NCI-H524 treated with DMSO at 0.1 percent for 48 hours (cell line): ENCODE measurements at places on chromosomes 11 and 22.

- no peak for DNase-seq
Observed at GRCh38 chr11:101497291-101497690, 86.5 kb downstream of the TRPC6 start.

DNA sequence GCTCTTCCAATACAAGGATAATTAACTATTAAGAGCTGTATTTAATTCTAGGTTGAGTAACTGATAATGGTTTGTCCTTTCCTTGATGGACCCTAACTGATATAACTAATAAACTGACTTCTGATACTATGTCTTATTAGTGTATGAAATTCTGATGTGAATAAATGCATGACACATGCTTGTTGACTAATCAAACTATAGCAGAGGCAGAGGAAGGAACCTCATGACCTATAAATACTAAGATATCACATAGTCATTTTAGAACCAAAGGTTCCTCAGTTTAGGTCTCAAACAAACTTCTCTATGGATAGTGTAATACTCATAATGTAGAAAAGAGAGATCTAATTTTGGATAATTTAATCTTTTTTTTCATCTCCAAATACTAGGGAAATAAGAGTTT, 4.8 kb upstream of the HBD start:
- no peak for DNase-seq

- DNase-seq = no peak
Observed at GRCh38 chr22:24265734-24266133, 4.9 kb upstream of the SPECC1L start.

GRCh38 chr11:68686486-68686885, 2.1 kb downstream of the GAL start:
- DNase-seq = no peak

GRCh38 chr11:123187665-123188507, 7.2 kb downstream of the CLMP start:
- no peak for DNase-seq

DNA sequence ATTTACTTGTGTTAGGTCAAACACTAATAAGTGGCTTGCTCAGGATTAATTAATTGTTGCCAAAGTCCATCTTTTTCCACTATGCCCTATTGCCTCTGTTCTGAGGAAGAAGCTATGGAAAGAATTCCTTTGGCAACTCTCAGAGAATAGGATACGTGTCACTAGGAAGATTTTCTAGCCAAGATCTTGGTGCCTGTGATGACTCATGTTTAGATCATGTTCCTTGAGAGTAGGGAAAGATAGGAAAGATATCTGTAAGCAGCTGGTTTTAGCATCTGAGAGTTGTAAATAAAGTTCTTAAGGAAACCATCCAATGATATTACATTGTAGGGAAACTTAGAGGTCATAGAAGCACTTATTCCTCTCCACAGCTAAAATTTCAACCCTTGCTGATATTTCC, 15.7 kb downstream of the SLN start:
- DNase-seq = no peak

DNA sequence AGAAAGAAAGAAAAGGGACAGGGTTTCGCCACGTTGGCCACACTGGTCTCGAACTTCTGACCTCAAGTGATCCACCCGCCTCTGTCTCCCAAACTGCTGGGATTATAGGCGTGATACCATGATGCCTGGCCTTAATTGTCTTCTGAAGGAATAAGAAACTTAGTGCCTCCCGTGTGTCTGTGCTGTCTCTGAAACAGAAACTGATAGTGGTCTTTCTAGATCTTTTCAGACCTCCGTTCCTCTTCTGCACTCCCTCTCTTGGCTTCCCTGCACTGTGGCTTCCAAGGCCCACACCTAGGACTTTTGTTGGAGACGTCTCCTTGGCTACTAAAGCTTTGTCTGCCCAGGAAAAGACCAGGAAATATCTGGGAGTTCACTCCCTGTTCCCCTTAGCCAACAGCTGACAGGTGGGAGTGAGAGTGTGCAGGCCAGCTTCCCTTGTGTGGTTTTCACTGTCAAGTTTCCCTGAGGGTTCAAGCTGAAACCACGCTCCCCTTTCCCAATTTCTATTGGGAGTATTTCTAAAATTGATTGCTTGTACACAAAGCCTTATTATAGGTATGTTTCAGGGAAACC, 10.1 kb upstream of the HTR3B start:
- DNase-seq = no peak

GRCh38 chr22:25741692-25742626, at the start of gene MYO18B:
Gene MYO18B, plus strand, starts transcription at chr22:25742188. Its CDS starts 18,905 bp downstream, at chr22:25761093.
- DNase-seq = no peak

GRCh38 chr11:62428871-62429560, 10.2 kb downstream of the SCGB1A1 start:
- DNase-seq = no peak

- DNase-seq = no peak
Observed at GRCh38 chr11:86291466-86292262, 10.4 kb upstream of the HIKESHI start.

GRCh38 chr11:61532134-61533038, 23.8 kb downstream of the LRRC10B start:
- peak; percentile 38 for DNase-seq

DNA sequence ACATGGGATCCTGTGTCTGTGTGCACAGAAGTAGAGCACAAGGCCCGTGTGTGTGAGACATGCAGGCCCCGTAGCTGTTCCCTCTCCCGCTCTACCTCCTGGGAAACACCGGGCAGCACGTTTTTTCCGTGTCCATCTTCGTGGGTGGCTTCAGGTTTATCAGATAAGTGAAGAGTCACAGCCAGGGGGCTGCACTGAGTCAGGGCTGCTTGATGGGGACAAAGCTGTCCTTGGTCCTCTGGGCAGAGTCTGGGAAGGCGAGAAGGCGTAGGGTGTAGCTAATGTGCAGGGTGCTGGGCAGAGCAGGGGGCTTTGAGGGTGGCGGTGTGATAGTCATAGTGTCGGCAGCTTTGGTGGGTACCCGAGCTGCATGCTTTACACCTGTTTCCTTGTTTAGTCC, 23.7 kb downstream of the INCENP start:
- DNase-seq = no peak
